ENCODE measurements at places on chromosomes 3 and 15.
A peak's percentile ranks its signal among the peaks of the same experiment; 100 is the strongest.

- peak; percentile 90 for DNase-seq
These were observed at the start of gene SPATA12 for GRCh38 chr3:57060089-57060821. Gene SPATA12, plus strand, starts transcription at chr3:57060664. Its CDS starts 13,031 bp downstream, at chr3:57073695.

DNA sequence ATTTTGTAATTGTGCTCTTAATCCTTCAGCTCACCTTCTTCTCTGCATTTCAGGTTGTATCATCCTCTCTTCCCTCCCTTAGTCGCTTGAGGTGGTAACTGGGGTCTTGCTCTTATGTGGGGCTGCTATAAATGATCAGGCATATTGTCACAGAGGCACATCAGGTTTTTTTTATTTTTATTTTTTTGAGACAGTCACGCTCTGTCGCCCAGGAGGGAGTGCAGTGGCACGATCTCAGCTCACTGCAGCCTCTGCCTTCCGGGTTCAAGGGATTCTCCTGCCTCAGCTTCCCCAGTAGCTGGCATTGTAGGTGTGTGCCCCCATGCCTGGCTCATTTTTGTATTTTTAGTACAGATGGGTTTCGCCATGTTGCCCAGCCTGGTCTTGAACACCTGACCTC is 9.9 kb downstream of the CDV3 start:
- DNase-seq = no peak

DNA sequence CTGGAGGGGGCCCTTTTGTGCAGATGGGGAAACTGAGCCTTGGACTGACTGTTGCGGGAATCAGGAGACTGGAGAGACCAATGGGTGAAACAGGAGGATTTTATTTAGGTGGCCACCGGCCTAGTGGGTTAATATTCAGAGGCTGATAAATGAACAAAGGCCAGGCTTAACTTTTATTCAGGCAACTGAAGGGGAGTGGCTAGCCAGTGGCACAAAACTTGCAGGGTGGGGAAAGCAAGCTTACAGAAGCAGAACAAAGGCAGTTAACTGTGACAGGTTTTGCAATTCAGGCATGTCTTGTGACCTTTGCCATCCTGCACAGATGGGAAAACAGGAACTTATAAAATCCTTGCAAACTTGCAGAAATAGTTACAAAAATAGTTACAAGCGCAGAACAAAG is 24.9 kb upstream of the ACAD9 start:
- no peak for DNase-seq

DNA sequence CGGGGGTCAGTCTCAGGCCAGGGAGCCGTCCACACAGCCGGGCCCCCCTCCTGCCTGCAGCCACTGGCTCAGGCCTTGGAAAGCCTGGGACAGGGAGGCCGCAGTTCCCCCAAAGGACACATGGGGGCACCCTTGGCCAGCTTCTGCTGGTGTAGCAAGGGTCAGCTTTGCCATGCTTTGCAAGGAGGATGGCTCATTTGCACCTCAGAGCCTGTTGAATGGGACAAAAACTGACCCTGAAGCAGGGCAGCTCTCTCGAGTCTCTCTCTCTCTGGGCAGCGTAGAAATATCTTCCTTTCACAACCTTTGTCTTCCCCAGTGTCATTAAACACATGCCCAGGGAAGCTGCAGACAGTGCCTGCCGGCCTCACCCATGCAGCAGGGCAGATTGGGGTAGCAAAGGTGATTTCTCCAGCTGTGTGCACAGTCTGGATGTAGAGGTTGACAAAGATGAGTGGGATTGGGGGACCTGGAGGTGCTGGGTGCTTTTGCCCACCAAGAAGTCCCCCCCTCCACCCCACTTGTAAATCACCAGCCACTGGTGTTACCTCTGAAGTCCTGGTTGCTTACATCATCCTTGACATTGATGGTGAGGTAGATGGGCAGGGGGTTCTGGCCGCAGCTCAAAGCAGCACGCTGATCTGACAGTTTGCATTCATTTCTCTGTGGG is 17.4 kb upstream of the EHD4 start:
- peak; percentile 46 for DNase-seq

- DNase-seq = no peak
These were observed 4.9 kb downstream of the CHP1 start for GRCh38 chr15:41235929-41236328.

DNA sequence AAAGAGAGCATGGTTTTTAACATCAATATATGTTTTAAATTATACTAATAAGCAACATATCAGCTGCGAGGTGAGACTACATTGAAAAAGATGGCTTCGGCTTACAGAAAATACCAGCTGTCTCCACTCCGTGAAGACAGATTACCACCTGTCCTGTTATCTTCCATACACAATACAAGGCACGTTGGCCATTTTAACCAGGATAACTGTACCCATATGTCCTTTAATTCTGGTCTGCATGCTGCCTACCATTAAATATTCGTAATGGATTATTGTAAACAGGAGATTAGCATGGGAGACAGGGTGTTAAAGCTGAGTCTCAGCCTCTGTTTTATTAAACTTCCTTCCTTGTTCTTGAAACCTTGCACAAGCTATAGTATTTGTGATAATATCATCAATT is 855.5 kb downstream of the ROBO1 start:
- no peak for DNase-seq

DNA sequence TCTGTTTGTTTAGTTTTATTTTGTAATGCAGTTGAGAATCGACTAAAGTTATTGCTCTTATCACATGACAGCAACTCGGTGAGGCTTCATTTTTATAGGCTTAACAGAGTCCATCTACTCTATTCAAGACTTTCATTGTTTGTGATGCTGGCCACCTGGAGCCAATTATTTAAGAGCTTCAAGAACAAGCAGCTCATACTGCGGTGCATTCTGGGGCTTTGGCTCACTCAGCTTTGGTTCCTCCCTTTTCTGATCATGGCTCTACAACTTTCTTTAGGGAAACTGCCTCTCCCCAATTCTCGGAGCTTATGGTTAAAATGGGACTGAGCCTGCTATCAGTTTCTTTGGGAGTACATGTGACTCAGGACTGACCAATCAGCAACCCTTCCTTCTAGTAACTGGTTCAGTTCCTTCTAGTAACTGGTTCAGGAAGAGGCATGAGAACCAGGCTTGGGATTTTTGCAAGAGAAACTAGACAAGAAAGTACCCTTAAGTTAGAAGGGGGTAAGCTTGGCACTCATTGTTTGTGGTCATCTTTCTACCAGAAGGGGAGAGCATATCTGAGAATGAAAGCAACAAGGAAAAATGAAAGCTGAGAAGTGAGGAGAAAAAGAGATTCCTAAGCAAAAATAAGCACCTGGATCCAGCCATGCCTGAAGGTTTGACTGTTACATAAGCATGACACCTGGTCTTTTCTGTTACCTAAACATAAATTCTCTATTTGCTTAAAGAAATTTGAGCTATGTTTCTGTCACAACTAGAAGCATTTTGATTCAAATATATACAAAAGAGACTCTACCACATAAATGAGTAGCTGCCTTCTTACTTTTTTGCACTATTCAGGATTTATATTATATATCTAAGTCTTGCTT is 24.1 kb upstream of the ARHGEF3 start:
- DNase-seq = no peak

- no peak for DNase-seq
These were observed 416.5 kb downstream of the PLCL2 start for GRCh38 chr3:17301271-17301670.

GRCh38 chr15:70264014-70264582 is 166.4 kb upstream of the TLE3 start:
- DNase-seq = peak; percentile 90

- no peak for DNase-seq
These were observed 30.8 kb downstream of the DNAH1 start for GRCh38 chr3:52346623-52347530.

GRCh38 chr3:75906555-75907112 is 121.3 kb upstream of the ZNF717 start:
- DNase-seq = no peak

- no peak for DNase-seq
These were observed 116.4 kb upstream of the HES1 start for GRCh38 chr3:194019398-194020165.

GRCh38 chr3:143506190-143506589 is 342.1 kb downstream of the SLC9A9 start:
- DNase-seq = no peak

DNA sequence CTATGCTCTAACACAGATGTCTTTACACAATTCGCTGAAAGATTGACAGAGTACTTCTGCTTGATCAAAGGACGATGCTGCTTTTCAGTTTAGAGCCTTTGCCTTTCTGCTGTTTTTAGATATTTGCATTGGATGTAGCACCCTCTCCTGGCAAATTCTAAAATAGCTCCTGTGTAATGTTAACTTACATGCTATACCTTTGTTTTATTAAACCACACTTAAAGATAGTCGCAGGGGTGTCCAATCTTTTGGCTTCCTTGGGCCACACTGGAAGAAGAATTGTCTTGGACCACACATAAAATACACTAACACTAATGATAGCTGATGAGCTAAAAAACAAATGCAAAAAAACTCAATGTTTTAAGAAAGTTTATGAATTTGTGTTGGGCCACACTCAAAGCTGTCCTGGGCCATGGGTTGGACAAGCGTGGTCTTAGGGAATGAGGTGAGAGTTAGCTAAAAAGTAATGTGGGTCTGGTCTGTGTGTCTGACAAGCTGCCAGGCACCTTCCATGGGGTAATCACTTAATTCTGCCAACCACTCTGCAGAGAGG is 62.9 kb downstream of the ATG7 start:
- peak; percentile 40 for DNase-seq

GRCh38 chr3:53716998-53717397 is 129.2 kb downstream of the CHDH start:
- no peak for DNase-seq

GRCh38 chr3:14793126-14793857 is 25.5 kb upstream of the FGD5 start:
- no peak for DNase-seq

GRCh38 chr3:4417449-4417848 is 49.6 kb downstream of the SUMF1 start:
- DNase-seq = no peak

DNA sequence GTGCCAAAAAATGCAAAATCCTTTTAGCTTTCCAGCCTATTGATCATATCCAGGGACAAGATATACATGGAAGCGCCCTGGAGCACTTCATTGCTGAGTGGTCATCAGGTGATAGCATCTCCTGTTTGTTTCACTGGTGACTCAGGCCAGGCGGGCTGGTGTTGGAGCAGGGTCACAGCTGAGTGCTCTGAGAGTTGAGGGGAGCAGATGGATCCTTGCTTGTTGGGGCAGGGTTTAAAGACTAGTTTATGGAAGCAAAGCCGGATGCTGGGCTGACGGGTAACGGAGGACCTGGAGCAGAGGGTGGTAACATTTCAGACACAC is 405.0 kb upstream of the TPM1 start:
- peak; percentile 38 for DNase-seq

DNA sequence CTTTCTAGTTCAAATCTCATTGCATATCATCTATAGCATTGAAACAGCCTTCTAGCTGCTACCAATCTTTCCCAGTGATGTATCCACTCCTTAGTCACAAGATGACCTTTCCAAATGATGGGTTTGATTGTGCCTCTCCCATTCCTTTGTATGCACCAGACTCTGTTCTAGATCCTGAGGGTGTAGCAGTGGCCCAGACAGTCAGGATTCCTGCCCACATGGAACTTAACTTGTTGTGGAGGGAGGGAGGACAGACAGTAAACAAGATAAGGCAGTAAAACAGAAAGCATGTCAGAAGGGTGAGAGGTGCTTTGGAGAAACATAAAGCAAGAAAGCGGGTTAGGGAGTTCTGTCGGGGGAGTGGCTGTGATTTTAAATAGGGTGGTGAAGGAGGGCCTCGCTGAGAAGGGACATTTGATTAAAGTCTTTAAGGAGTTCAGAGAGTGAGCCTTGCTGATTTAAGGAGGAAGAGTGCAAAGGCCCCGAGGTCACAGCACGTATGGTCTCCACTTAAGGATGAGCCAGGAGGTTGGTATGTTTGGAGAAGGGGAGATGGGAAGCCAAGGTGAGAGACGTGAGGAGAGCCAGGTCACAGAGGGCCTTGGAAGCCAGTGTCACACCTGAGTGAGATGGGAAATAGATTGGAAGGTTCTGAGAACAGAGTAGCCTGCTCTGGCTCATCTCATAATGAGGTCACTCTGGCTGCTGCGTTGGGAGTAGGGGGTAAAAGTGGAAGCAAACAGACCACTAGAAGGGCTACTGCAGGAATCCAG is 38.3 kb downstream of the FAM43A start:
- no peak for DNase-seq

- no peak for DNase-seq
These were observed 883 bp downstream of the MAGEF1 start for GRCh38 chr3:184710870-184711492.

DNA sequence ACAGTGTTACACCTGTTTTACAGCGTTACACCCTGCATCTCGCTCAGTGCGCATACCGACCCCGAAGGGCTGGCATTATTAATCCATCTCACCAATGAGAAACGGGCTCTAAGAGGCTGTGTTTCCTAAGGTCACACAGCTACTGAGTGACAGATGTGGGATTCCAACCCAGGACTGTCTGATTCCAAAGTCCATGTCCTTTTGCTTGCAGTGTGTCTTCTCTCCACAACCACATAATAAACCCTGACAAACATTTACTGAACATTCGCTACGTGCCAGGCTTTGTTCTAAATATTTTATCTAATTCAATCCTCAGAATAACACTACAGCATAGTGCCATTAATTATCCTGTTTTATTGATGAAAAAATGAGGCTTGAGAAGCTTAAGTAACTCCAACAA is 79.1 kb downstream of the RAB11A start:
- DNase-seq = no peak

GRCh38 chr3:72041511-72041910 is 256.6 kb upstream of the PROK2 start:
- DNase-seq = no peak

DNA sequence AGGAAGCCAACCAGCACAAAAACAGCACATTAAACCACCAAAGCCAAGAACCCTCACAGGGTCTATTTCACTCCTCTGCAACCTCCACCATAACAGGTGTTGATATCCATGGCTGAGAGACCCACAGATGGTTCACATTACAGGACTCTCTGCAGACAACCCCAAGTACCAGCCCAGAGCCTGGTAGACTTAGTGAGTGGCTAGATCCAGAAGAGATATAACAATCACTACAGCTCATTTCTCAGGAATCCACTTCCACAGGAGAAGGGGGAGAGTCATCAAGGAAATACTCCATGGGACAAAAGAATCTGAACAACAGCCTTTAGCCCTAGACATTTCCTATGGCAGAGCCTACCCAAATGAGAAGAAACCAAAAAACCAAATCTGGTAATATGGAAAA is 168.1 kb upstream of the CD96 start:
- DNase-seq = no peak

GRCh38 chr15:73320619-73321180 is 48.1 kb downstream of the HCN4 start:
- DNase-seq = no peak

GRCh38 chr3:179732661-179733348 is 80.0 kb downstream of the USP13 start:
- DNase-seq = no peak

GRCh38 chr3:106093616-106094015 is 224.8 kb upstream of the CBLB start:
- no peak for DNase-seq

GRCh38 chr15:55768670-55769185 is 25.8 kb upstream of the PRTG start:
- no peak for DNase-seq

DNA sequence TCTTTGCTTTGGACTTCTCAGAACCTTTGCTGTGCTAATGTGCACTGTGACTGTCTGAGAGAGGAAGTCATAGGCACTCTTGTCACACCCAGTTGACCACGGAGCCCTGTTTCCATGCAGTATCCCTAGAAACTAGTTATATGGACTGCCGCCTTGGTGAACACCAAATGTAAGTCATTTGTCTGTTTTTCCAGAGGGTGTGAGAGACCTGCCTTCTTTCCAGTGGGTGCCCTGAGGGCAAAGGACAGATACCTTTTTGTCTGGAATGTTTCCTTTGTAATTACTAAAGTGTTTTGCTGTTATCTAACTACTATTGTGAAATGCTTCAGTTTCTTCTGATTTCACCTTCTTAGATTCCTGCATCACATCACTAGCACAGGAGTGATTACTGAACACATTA is 91.8 kb downstream of the LARS2 start:
- peak; percentile 77 for DNase-seq

Data from kidney glomerular epithelial cell (primary cell).